ENCODE measurements at places on chromosomes 3 and 15.

- DNase-seq, result no peak
Measured at GRCh38 chr3:56955492-56956111, 104.9 kb upstream of the SPATA12 start.

DNA sequence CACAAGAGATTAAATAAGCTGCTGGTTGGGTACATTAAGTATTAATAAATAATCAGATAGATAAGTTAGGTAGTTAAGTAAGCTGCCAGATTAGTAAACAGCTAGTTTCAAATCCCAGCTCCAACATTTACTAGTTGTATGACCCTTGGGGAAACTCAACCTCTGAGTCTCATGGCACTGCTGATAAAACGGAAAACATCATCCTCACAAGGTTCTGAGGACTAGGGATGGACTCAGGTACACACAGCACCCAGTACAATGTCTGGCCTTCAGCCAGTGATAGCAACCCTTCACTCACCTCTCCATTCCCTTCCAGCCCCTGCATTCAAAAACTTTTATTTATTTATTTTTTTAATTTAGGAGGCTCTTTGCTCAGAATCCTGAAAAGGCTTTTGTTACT lies 32.3 kb downstream of the B3GNT5 start:
- no peak for DNase-seq

GRCh38 chr15:41971089-41971894 lies 1.1 kb downstream of the EHD4 start:
- DNase-seq, result peak; percentile 14

DNA sequence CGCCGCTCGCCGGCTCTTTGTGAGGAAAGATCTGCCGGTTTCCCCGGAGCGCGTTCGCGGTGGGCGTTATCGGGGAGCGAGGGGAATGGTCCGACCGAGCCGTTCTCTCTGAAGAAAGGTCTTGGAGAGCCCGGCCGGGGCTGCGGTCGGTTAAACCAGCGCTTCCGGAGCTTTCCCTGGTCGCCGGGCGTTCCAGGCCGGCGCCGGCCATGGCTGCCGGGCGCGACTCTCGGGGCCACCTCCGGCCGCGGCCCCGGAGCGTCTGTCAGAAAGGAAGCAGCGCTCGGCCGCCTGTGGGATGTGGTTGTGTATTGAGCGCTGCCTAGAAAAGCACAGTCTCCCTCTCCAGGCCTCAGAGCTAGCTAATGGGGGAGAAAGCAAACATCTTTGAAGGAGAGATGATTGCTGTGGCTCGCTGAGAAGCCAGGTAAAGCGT lies 731 bp downstream of the FYTTD1 start:
- peak; percentile 58 for DNase-seq

DNA sequence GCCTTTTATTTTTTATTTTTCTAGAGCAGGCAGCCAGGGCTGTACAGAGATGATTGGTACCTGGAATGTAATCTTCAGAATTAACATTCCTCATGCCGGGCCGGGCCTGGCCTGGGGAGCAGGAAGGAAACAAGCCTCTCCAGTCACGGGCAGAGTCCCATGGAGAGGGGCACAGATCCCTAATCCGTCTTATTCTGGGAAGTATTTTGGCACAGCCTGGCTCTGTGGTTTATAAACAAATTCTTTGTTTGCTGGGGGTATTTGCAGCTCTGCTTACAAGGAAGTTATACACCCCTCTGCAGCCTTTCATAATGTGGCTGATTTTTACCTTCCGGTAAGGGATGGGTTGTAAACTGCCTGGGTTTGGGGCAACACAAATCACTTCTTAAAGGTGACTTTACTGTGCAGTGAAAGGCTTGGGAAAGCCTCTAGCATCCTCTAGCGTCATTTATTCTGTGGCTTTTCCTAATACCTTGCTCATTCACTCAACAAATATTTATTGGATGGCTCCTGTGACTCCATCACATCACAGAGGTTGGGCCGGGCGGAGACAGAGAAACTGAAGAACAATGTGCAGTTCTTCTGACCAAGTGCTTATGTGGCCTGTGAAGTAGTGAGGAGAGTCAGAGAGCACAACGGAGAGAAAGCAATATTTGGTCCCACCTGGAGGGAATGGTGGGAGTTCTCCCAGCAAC lies 2.7 kb downstream of the SLC6A20 start:
- DNase-seq, result no peak

- peak; percentile 74 for DNase-seq
Measured at GRCh38 chr3:67083277-67083676, 85.2 kb downstream of the KBTBD8 start.

GRCh38 chr3:128411574-128412064 lies 55.1 kb downstream of the DNAJB8 start:
- DNase-seq, result no peak

- no peak for DNase-seq
Measured at GRCh38 chr3:126486360-126486847, 10.7 kb upstream of the ZXDC start.

GRCh38 chr3:169244119-169244864 lies 419.2 kb downstream of the MECOM start:
- DNase-seq, result no peak

DNA sequence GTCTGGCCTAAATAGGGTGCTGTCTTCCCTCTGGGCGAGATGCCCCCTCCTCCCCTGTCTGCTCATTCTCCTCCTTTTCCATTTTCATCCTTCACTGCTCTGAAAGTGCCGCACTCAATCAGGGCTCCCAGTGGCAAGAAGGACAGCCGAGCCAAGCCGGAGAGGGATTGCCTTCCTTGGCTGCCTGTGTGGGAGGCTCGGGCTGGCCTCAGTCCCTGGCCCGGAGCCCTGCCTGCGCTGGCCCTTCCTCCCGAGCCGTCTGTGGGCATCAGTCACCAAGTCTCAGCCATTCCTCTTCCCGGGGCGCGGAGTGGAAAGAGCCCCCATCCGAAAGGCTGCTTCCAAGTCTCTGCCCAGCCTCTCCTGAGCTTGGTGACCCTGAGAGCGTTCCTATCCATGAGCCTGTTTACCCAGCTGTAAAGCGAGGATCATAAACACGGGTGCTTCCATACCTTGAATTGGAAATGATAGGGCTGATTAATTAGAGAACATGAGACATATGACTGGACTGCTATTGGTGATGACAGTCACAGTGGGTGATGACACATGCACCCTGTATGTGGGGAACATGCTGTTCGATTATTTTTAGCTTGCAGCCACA lies 59.1 kb upstream of the TLE3 start:
- DNase-seq, result peak; percentile 44

GRCh38 chr3:181724192-181724965 lies 12.7 kb downstream of the SOX2 start:
- DNase-seq, result no peak

DNA sequence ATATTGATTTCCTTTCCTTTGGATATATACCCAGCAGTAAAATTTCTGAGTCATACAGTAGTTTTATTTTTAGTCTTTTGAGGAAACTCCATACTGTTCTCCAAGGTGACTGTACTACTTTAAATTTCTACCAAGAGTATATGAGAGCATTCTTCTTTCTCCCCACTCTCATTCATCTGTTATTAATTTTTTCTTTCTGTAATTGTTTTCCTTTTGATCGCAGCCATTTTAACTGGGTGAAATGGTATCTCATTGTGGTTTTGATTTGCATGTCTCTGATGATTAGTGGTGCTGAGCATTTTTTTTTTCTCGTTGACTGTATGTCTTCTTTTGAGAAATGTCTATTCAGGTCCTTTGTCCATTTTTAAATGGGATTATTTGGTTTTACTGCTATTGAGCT lies 18.3 kb upstream of the VGLL3 start:
- no peak for DNase-seq

- DNase-seq, result no peak
Measured at GRCh38 chr15:85595804-85596536, 198.8 kb downstream of the KLHL25 start.

GRCh38 chr15:63749330-63749942 lies 84.3 kb downstream of the HERC1 start:
- no peak for DNase-seq

- DNase-seq, result no peak
Measured at GRCh38 chr3:109772520-109772919, 435.2 kb upstream of the DPPA4 start.

- DNase-seq, result no peak
Measured at GRCh38 chr15:72890043-72890442, 106.5 kb upstream of the ADPGK start.

DNA sequence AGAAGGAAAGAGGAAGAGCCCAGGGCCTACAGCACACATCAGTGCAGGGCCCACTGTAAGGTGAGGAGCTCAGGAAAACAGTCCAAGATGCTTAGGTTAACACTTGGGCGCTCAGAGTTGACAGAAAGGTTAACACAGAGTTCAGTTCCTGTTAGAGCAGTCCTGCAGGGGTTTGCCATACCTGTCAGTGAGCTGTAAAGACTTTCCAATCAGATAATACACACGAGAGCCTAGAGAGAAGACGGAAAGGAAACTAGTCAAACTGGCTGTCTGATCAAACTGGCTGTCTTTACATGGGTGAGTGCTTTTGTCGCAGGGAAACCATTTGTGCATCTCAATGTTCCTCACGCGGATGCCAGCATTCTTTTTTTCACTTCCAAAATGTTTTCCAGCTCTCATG lies 61.4 kb upstream of the ARHGEF26 start:
- no peak for DNase-seq
